ENCODE measurements at places on chromosomes 4 and X.
A peak's percentile ranks its signal among the peaks of the same experiment; 100 is the strongest.

DNA sequence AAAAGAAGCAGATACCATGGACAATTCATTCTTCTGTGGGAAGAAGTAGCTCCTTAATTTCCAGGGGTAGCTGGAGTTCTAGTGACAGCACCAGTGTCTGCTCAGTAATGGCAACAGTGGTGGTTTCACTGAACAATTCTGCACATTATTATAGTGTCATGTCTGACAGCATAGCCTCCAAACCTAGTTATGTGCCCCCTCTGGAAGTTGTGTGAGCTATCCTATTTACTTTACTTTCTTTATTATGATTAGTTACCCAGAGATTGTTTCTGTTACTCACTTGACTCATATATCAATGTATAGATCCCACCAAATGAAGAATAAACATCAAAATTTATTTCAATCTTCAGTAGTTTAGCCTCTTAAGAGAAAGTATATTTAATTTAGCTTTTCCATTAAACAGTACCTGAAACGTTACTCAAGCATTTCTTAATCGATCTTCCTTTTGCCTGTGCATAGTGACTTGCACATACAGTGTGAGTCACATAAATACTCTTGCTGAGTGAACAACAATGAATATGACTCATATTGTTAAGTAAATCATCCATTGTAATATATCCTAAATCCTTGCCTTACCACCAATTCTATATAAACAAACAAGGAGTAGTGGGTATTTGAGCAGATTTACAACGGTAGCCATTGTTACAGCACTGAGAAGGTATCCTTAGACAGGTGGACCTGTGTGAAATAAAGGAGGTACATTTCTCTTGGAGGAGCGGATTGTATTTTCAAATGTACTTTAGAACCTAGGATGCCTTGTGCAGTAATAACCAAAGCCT lies 534.7 kb downstream of the ANKRD50 start:
- no peak for DNase-seq

- DNase-seq = no peak
These were observed 226.6 kb downstream of the NLGN4X start for GRCh38 chrX:6002056-6002455.

- DNase-seq = no peak
These were observed 261.0 kb upstream of the NDST3 start for GRCh38 chr4:117773064-117773936.

GRCh38 chrX:132044953-132045352 lies 21.9 kb downstream of the STK26 start:
- no peak for DNase-seq

DNA sequence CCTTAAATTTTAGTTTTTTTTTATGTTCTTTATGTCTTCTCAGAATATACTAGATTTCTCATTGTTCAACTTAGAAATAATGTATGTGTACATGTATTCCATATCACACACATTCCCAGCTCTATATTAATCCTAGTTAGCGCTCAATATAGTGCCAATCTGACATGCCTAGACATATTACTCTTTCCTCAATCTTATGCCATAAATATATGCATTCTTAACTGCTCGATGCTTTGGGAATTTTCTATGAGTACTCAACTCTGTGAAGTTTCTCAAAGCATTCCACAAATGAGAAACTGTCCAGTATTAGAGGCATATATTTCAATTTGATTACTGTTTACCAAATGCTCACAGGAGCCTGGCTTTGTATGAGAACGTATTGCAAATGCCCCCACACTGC lies 231.2 kb upstream of the VEGFC start:
- no peak for DNase-seq

- DNase-seq = no peak
These were observed 65.3 kb downstream of the ELOVL6 start for GRCh38 chr4:110132816-110133719.

DNA sequence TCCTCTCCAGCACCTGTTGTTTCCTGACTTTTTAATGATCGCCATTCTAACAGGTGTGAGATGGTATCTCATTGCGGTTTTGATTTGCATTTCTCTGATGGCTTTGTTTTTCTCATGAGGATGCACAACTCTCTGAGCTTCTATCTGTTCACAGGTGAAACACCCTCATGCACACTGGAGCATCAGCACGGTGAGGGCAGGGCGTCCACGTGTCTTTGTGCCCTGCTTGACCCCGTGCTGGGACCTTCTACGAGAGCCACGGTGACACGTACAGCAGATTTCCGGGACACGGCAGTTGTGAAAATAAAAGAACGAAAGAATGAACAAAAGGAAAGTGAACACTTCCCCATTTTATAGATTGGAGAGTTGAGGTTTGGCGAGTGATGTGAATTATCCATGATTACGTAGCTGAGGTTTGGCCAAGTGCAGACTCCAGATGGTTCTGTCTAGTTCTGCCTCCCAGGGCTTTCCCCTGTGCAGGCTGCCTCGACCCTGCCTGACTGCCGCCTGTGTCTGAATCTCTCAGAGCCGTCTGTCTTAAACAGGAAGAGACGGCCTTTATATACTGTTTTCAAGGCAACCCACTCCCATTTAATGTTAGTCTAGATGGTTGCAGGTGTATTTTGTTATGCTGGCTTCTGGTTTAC lies 67.8 kb upstream of the SORBS2 start:
- no peak for DNase-seq

GRCh38 chr4:26753617-26754016 lies 107.0 kb upstream of the STIM2 start:
- DNase-seq = no peak

- DNase-seq = no peak
These were observed 128.1 kb upstream of the NDP start for GRCh38 chrX:44101281-44101680.

DNA sequence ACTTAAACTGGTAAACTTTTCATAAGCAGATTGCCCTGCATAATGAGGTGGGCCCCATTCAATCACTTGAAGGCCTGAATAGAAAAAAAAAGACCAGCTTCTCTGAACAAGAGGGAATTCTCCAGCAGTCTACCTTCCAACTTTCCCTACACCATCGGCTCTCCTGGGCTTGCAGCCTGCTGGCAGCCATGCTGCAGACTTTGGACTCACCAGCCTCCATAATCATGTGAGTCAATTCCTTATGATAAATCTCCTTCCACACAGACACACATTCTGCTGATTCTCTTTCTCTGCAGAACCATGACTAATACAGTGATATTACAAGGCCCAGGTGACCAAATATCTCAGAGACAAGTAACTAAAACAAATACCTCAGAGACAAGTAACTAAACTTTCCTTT lies 113.8 kb upstream of the WDR17 start:
- DNase-seq = no peak

DNA sequence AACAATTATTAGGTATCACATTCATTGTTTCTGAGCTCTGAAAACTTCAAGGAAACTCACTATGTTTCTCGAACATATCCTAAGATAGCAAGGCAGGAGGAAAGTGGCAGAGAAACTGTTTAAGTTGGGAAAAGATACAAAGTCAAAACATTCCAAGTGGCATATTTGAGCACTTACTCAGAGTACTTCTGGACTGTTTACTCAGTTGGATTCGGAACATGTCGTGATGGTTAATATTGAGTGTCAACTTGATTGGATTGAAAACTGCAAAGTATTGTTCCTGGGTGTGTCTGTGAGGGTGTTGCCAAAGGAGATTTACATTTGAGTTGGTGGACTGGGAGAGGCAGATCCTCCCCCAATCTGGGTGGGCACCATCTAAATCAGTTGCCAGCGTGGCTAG lies 298.3 kb downstream of the IL1RAPL2 start:
- no peak for DNase-seq

- no peak for DNase-seq
These were observed 33.9 kb downstream of the KLHL15 start for GRCh38 chrX:23993012-23993633.

- peak; percentile 9 for DNase-seq
These were observed 169.9 kb upstream of the AADAT start for GRCh38 chr4:170259631-170260153.

GRCh38 chrX:130321550-130321949 lies 18.2 kb upstream of the SLC25A14 start:
- DNase-seq = no peak

DNA sequence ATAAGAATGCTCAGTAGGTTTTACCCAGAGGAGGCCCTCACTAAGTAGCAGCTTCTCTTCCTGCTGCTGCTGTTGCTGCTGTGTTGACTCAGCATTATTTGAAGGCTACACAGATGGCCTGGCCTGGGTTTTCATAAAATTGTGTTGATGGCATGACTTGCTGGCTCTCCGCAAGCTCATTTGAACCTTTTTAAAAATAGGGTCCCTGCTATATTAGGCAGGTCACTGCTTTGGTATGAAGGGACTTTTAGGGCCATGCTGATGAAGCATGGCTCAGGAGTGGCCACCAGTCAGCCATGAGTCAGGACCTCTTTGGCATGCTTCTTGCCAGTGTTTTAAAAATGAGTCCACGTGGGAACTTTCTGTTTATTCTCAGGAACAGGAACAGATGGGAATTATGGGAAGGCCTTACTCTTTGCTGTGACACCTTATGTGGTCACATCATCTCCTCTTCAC lies 128.7 kb downstream of the MID1IP1 start:
- DNase-seq = no peak

GRCh38 chrX:110847334-110847733 lies 51.7 kb upstream of the CHRDL1 start:
- DNase-seq = peak; percentile 51

DNA sequence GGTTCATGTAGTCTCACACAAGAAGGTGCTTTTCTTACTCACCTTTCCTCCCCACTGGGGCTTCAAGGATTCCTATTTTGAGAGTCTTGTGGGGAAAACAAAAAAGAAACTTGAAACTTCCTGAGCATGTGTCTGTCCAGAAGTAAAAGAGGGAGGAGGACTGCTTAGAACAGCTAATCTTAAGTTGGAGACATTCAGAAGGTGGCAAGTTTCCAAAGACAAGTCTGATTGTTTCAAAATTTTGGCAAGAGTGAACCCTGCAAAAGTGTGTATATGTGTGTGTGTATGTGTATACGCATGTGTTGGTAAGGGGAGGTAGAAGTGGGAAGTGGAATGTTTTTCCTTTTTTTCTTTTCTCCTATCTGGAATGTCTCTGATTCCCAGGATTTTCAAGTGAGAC lies 189.0 kb upstream of the FRMPD4 start:
- DNase-seq = no peak

DNA sequence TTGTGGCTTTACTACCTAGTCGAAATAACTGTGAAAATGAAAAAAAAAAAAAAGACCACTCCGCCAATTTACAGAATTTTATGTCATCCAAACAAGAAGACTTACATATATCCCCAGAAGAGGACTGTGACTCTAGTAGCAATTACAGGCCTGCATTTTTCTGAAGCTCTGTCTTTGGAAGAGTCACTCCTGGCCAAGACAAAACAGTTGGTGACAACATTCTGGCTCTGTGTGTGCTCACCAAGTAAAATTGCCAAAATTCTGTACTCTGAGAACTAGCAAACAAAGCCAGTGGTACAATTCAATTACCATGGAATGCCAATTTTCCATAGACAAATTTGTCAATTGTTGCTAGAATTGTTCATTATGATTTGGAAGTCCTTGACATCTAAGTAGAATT lies 311.1 kb downstream of the PDGFC start:
- no peak for DNase-seq

GRCh38 chrX:143669395-143669794 lies 33.5 kb upstream of the SLITRK4 start:
- no peak for DNase-seq

- DNase-seq = no peak
These were observed 93.7 kb upstream of the DHRSX start for GRCh38 chrX:2594491-2594890.

- no peak for DNase-seq
These were observed 131.2 kb upstream of the GPC4 start for GRCh38 chrX:133546441-133546840.

DNA sequence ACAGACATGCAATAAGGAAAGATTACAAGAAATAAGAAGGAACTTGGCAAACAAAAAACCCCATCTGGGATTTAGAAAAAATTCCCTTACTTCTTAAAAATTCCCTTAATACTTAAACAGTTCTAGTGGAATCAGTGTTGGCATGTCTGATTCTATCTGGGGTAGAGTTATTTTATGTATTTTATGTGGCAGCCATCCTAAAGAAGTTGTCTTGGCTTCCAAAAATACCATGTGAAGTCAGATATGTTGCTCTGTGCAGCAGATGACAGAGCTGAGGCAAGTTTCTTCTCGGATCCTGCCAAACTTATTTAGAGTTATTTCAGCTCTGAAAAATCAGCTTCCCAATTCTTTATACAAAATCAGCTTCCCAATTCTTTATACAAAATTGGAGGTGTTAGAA lies 14.7 kb downstream of the YY2 start:
- no peak for DNase-seq

DNA sequence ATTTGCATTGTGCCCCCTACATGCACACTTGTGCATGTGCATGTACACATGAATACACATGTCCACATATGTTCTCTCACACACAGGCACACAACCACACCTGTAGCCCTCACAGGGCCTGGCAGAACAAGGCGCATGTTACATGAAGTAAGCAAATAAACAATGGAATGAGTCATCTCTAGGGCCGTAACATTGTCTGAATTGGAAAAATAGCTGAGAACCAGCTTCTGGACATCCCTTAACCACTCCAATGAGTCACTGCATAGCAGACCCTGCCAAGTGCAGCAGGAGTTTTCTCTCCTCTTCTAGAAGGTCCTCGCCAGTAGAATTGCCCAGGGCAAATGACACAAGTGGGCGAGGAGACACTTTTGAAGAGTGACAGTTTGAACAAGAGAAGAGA lies 66.1 kb downstream of the MAGEA10 start:
- no peak for DNase-seq

DNA sequence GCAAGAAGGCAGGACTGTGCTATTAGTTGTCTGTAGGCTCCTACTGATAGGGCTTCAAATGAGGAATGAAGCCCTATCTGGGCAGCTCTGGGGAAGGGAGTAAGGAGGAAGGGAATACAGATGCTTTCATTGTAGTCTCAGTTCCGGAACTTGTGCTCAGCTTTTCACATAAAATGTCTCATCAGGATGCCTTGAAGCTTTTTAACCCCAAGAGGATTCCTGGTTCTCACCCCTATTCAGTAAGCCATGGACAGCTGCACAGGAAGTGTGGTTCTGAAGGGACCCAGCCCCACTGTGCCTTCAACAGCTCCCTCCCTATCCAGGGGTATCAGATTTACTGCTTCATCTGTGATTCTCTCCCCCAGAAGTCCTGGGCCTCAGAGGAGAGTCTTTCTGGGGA lies 5.0 kb downstream of the ARMCX5 start:
- DNase-seq = no peak

GRCh38 chrX:103697687-103698086 lies 11.2 kb upstream of the MORF4L2 start:
- no peak for DNase-seq

- no peak for DNase-seq
These were observed 204.3 kb upstream of the HCCS start for GRCh38 chrX:10906866-10907265.

GRCh38 chr4:3301450-3302172 lies 8.8 kb downstream of the RGS12 start:
- no peak for DNase-seq

DNA sequence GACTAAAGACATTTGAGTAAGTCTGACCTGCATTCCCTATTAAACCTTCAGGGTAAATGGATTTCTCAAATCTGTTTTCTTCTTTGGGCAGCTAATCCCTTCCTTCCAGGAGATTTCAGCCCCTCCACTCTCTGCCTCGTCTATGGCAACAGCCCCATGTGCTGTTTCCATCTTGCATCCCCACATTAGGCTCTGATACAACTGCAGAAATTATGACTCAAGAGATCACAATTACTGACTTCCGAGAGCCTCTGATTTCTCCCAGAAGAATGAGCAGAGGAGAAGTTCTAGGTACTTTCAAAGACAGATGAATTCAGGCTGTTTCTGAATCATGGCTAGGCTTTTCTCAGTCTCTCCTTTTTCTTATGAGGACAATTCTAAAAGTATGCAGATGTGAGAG lies 38.7 kb downstream of the RAI2 start:
- DNase-seq = no peak

GRCh38 chr4:4613126-4613465 lies 71.2 kb upstream of the STX18 start:
- no peak for DNase-seq
